ENCODE measurements at places on chromosomes 7 and 10.

- DNase-seq = no peak
Measured at GRCh38 chr7:121313793-121314676, 14.8 kb upstream of the WNT16 start.

DNA sequence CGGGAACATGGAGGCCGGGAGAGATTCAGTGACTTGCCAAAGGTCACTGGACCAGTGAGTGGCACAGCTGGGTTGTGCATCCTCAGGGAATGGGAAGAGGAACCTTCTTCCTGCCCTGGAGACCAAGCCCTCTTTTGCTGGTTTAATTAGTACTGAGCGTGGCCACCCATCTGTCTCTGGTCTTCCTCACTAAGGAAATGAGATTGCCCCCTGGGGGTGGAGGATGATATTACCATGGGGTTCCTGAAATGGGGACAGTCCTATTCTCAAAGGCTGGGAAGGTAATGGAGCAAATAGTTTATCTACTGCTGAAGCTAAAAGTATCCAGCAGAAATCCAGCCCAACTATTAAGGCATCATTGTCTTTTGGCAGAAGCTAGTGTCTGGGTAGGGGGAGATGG is 98.6 kb upstream of the FGFR2 start:
- no peak for DNase-seq

GRCh38 chr10:109089779-109090178 is 833.5 kb downstream of the XPNPEP1 start:
- no peak for DNase-seq

GRCh38 chr10:49172061-49172776 is 16.0 kb downstream of the TMEM273 start:
- DNase-seq = no peak

DNA sequence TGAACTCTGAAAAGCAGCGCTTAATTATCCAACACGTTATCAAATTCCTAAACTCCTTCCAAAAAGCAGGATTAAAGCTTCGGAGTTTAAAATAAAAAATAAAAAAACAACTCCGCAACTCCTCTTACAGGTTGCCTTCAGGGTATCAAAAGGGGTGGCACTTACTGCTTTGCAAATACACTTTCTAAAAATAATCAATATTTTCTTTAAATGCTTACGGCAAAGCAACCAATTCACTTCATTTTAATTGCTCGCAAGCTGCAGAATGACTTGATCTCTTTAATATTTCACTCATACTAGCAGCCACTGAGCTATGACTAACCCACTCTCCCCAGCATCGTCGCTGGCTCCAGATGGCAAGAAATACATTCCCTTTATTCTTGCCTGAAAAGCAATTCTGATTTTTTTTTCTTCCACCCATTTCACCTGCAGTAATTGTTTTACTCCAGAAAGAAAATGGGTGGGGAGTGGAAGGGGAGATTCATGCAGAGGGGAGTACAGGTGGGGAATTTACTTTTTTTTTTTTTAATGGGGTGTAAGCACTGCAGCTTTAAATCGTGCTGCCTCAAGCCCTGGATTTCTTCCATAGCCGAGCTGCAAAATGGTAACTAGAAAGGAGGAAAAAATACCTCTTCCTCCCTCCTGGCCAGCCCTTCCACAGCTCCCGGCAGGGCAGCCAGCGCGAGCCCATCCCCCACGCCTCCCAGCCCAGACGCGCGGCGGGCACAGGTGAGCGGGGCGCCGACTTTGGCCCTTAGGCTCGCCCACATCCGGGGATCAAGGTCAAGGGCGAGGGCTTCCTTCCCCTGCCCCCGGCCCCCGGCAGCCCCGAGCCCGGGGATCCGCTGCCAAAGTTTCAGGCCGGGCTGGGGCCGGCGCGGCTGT is 54.2 kb upstream of the FHIP2A start:
- no peak for DNase-seq

GRCh38 chr7:88922944-88923343 is 127.4 kb upstream of the TEX47 start:
- DNase-seq = no peak

DNA sequence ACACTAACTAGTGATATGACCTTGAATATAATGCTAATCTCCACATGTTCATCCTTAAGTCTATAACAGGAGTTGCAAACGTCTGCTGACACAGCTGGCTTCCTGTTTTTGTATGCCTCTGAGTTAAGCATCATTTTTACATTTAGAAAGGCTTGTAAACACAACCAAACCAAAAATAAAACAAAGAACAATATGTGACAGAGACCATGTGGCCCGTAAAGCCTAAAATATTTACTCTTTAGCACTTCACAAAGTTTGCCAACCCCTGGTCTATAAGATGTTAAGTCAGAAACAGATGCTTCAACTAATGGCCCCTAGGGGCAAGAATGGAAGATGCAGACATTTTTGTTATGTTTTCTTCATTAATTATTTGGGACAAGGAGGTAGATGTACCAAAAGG is 109.3 kb downstream of the CPEB3 start:
- DNase-seq = no peak

- peak; percentile 10 for DNase-seq
Measured at GRCh38 chr10:73644015-73644743, 2.9 kb upstream of the MYOZ1 start.

DNA sequence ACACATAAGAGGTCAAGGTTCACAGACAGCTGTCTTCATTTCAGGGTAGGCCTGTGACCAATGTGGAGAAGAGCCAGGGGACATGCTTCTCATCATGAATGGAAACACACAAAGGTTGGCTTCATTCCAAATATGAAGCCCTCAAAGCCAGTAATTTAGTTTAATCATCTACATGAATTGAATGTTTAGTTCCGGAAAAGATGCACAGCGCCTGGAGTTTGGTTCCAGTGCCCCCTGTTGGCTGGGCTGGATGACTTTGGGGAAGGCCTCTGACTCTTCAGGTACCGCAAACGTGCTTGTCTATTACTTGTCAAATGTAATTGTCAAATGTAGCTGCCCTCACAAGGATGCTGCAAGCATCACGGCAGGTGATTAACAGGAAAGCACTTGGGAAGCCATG is 130.7 kb downstream of the ADRA2A start:
- DNase-seq = no peak

GRCh38 chr10:51046654-51047053 is 27.6 kb upstream of the PRKG1 start:
- no peak for DNase-seq

GRCh38 chr10:75611172-75611992 is 180.0 kb downstream of the LRMDA start:
- no peak for DNase-seq

GRCh38 chr10:77583527-77583926 is 54.1 kb downstream of the KCNMA1 start:
- no peak for DNase-seq

GRCh38 chr7:96198047-96198636 is 123.8 kb downstream of the SLC25A13 start:
- no peak for DNase-seq

Measured in stimulated activated CD4-positive, alpha-beta T cell treated with anti-CD3 and anti-CD28 coated beads, Interleukin-15, amount 100 ng/mL, for 1 hour (primary cell).